ENCODE measurements at places on chromosomes 12 and 14.

DNA sequence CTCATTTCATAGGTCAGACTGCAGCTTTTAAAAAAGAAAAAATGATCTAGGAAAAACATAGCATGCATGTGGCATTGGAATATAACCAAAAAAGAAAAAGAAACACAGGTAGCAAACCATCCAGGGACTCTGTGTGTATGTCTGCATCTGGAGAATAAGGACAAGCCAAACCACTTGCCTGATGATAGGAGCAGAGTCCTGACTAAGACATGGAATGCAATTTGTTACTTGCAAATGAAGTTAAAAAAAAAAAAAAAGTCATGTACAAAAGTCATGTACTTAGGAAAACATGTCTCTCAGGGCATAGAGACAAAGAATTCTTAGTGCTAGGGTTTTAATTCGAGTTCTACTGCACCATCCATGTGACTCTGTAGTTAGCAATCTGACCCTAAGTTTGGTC is 15.9 kb downstream of the TSPAN11 start:
- no peak for DNase-seq

- DNase-seq, result no peak
Observed at GRCh38 chr12:52580496-52580895, 6.9 kb upstream of the KRT74 start.

DNA sequence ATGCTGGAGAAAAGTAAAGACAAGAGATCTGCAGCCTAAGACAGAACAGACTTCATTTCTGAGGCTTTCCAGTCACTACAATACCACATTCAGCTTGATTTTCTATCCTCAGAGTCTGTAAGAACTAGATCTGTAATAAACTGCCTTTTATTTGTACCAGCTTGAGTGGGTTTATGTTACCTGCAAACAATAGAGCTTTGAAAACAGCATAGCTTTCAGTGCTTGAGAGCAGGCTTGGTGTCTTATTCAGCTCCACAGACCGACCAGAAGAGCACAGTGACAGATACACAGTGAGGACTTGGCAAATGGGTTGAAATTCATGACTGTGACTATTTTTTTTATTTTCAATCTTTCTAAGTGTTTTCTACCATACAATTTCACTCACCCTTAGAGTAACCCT is 207.8 kb upstream of the OTX2 start:
- no peak for DNase-seq

DNA sequence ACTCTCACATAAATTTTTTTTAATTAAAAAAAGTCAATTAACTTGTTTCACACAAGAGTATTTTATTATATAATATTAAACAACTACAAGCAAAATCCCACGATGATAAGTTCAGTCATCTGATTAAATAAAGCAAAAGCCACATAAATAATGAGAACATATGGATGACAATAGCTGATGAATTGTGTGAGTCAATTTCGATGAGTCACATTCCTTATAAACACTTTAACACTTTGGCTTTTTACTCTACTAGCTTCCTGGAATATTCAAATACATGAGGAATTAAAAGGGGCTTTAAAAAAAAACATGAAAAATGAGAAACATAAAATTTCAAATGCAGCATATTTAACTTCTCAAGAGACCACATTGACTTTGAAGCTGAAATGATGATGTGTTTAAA is 95.3 kb downstream of the BCAT1 start:
- DNase-seq, result no peak

DNA sequence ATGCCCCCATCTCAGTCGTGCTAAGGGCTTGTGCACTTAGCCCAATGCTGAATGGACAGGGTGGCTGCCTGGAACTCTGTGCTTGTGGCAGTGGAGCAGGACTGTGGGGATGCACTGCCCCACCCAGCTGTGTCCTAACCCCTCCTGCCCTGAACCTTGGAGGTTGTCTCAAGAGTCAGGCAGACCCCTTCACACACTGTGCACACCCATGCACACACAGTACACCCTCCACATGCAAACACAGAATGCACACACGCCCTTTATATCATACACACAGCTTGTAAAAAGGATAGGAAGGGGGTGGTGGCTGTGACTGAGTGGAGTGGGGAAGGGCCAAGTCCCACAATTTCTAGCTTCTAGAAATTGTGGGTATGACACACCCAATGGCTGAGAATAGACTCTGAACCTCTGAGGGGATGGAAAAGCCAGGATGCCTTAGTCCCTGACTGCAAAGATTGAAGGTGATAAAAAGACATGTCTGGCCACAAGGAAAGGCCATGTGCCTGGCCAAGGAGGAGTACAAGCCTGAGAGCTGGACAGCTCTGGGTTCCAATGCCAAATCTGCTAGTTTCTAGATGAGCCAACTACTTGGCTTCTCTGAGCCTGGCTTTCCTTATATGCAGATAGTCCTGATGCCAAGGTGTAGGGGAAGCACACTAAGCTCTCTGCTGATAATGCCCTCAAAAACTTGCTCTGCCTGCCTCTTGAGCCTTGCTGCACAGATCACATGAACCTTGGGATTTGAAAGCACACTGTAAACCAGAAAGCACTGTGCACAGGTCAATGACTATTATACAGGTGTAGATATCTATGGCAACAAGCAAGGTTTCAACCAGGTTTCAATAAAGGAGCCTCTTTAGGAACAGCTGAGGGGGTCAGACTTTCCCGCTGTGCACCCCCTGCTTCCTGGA is 8.4 kb downstream of the KRT8 start:
- peak; percentile 57 for DNase-seq

GRCh38 chr14:91714805-91715204 is 17.1 kb downstream of the CATSPERB start:
- DNase-seq, result no peak

DNA sequence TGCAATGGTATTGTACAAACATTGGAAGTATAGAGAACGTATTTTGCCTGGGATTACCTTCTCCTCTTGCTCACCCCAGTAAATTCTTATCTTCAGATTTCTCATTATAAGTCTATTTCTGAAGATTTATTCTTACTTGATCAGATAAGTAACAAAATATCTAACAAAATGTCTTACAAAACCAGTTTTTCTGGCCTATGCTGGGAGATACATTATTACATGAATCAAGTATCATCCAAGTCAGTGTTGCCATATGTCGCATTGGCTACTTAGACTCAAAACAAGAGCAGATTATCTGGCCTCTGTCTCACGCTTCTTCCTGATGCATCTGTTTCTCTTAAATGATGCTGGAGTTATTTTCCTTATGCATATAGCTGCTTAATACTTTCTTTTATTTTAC is 408.5 kb downstream of the CCER1 start:
- DNase-seq, result no peak

DNA sequence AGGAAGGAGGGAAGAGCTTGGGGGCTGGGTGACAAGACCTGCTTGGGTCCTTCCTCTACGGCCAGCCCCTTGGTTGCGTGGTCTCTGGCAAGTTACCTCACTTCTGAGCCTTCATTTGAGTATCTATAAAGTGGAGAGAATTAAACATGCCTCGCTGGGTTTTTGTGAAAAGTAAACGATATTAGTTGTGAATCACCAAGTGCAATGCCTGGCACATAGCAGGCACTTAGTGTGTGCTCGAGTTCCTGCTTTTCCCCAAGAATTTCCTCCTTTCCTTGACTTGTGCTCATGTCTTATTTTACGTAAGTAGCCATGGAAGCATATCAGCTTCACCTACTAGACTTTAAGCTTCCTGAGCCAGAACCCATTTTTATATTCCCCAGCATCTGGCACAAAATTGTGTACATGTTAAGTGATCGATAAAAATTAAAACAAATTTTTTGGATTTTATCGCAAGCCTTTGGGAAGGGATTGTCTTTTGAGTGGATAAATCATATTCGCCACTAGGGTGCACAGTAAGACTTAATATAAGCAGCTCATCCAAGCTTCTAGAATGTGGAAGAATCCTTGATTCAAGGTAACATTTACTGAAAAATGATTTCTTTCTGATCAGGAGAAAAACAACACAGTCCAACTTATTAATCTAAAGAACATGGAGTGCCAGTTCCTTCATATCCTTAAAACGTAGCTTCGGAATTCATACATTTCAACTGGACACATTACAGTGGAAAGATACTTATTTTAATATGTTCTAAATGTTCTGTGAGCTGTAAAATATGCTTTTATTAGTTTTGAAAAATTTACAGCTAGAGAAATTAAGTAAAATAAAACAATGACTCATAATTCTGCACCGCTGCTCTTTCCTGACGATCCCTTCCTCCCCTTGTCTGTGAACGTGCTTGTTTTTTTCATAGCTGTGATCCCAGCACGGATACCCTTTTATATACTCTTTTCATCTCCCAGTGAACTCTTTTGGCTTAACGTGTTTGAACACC is 62.0 kb downstream of the SLC25A47 start:
- peak; percentile 76 for DNase-seq

DNA sequence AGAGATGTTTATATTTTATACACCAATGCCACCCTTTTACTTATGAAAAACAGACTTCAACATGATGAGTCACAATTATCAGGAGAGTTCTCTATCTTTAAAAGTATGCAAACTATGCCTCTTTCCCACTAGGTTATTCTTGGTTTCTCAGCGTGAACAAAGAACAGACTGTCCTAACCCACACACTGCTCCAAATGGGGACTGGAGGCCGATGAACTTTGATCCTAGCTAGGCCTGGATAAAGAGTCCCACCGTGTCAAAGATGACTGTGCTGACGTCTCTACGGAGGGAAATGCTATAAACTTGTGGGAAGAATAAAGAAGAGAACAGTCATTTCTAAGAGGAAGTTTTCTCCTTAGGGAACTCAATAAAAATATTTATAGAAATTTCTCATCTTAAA is 160.1 kb downstream of the EPS8 start:
- peak; percentile 74 for DNase-seq

- no peak for DNase-seq
Observed at GRCh38 chr12:68462803-68463202, 130.6 kb upstream of the MDM1 start.

DNA sequence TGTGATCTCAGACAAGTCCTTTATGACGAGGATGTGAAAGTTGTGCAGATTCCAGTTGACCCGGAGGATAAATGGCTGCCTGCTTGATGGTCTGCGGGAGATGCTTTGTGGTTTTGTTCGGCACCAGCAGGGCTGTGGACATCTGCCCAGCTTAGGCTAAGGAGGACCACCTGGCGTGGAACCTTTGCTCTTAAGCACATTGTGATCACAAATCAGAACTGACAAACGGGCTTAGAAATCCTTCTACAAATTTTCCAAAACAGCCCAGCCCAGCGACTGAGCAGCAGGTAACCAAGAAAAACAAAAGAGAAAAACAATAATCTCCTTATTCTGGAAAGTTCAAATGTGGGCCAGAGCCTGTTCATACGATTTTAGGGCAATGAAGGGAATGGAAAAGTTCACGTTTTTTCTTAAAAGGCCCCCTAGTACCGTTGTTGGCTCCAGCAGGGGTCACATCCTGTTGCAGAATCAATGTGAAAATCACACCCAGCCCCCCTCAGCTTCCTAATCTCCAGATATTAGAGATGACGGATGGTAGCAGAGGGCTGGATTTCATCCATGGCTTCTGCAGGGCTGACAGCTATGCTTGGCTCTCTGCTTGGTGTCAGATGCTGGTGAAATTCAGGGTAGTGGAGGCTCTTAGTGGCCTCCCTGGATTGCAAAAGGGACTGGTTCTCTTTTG is 81.1 kb upstream of the RFLNA start:
- DNase-seq, result no peak

DNA sequence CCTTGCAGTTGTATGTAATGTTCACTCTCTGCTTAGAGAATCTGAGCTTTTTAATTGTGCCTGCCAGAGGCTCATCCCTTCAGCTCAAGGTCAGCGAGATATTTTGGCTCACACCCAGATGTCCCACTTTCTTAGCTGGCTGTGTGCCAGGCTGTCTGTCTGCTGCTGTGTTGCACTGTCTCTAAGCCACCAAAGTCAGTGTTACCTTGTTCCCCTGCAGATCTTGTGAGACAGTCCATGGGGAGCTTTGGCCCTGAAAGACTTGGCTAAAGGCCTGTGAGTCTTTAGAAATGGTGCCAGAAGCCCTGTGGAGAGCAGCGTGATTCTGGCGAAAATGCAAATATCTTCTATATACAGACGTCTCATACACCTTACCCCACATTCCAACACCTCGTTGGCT is 293.7 kb downstream of the TTC6 start:
- no peak for DNase-seq

GRCh38 chr12:92570056-92570753 is 132.6 kb upstream of the PLEKHG7 start:
- DNase-seq, result peak; percentile 85

- no peak for DNase-seq
Observed at GRCh38 chr14:55313480-55313879, 42.3 kb downstream of the FBXO34 start.

DNA sequence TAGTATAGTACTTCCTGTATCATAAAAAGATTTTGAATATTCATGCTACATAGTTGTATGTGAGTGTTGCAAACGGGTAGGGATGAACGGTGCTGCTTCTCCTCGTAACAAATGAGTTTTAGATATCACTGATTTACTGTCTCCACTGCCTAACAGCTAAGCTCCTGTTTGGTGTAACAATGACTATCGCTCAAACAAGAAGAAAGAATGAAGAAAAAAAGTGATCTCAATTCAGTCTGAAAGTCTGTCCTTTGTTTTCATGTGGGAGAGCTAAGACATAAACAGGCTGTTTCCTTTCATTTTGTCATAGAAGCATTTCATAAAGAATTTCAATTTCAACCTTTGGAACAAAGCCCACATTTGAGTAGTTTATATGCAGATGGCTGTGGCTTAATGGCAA is 26.1 kb upstream of the RTRAF start:
- no peak for DNase-seq

- DNase-seq, result peak; percentile 54
Observed at GRCh38 chr12:111685322-111685810, 390 bp downstream of the BRAP start.

DNA sequence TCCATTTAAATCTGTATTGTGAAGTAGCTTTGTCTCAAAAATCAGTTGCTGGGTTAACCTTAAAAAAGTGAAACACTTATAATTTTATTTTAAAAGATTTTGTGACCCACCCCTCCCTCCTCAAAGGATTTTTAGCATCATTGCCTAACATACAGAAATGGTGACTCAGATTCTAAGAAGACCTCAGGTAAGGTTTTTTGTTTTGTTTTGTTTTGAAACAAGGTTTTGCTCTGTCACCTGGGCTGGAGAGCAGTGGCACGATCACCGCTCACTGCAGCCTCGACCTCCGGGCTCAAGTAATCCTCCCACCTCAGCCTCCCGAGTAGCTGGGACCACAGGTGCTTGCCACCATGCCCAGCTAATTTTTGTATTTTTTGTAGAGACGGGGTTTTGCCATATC is 74.2 kb downstream of the GNS start:
- no peak for DNase-seq

GRCh38 chr12:49388682-49389386 is 21.6 kb downstream of the SPATS2 start:
- DNase-seq, result peak; percentile 14

GRCh38 chr12:5589054-5589453 is 157.1 kb downstream of the NTF3 start:
- DNase-seq, result no peak

- no peak for DNase-seq
Observed at GRCh38 chr14:74855945-74856344, 20.0 kb downstream of the PROX2 start.

Measured in hepatocyte (in vitro differentiated cells).